Right ventricle myocardium superior (tissue), 1 donor: ENCODE measurements at places on chromosomes 4 and X. TPM values are rescaled to one million over a fixed set of nuclear protein-coding genes. Genes with fewer than 3 reads are reported as not detected.

GRCh38 chr4:164508771-164509170, 245.2 kb upstream of the SMIM31 start:
- no peak for DNase-seq

DNA sequence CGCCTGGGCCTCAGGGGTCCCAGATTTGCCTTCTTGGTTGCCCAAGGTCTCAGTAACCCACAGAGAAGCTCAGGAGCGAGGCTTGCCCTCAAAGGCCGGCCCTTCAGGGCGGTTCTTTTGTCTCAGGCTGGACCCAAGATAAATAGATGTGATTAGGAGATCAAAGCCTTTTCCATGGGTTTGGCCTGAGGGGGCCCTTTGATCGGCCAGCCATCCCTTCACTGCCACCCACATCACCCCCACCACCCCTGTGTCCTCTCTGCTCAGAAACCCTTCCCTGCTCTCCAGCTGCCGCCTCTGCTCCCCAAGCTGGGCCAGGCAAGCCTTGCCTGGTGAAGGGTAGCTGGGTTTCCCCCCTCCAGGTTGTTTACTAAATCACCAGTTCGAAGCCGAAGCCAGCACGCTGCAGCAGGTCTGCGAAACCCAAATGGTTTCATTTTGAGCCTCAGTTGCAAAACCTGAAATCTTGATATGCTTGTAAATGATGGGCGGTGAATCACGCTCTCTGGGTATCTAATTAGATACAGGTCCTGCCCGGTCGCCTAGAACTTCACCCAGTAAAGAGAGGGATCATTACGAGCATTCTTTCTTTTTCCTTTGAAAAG, 202.6 kb upstream of the BCOR start:
- DNase-seq, result no peak

DNA sequence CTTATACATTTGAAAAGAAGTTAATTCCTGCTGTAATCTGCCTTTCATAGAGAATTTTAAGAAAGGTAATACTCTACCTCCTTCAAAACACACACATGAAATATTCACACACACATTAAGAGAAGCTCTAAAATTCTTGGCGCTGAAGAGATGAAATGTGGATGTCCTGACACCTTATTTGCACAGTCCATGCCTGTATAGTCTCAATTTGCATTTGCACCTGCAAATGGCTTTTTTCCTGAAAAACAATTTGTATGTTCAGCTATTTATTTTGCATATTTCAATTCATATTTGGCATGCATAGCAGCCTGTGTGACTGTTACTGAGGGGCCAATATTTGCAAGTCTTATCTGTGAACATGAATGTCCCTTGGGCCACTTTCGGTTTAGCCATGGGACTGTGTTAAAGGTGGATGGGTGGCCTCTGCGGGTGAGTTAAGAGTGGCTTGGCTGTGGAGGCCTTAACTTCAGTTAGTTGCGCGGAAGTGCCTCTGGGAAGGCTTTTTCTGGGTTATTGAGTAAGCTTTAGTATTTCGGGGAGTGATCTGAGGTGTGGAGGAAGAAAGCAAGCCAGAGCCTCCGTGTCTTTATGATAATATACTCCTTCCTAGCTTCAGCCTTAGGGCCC, 443.3 kb upstream of the FAT1 start:
- no peak for DNase-seq

The CPZ gene
- not detected for total RNA-seq

The COL4A6 gene
- total RNA-seq, result 7.4 TPM
